ENCODE measurements at places on chromosomes 7 and 10.

DNA sequence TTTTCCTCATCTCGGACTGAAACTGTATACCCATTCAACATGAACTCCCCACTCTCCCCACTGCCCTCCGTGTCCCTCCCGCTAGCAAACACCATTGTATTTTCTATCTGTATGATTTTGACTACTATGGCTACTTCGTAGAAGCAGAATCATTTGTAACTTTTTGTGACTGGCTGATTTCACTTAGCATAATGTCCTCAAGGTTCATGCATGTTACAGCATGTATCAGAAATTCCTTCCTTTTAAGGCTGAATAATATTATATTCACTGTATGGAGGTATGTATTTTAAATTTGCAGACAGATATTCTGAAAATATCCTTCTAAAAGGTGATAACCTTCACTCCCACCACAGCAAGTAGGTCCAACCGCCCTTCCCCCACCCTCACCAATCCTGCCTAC lies 42.9 kb upstream of the MMD2 start:
- DNase-seq = no peak

DNA sequence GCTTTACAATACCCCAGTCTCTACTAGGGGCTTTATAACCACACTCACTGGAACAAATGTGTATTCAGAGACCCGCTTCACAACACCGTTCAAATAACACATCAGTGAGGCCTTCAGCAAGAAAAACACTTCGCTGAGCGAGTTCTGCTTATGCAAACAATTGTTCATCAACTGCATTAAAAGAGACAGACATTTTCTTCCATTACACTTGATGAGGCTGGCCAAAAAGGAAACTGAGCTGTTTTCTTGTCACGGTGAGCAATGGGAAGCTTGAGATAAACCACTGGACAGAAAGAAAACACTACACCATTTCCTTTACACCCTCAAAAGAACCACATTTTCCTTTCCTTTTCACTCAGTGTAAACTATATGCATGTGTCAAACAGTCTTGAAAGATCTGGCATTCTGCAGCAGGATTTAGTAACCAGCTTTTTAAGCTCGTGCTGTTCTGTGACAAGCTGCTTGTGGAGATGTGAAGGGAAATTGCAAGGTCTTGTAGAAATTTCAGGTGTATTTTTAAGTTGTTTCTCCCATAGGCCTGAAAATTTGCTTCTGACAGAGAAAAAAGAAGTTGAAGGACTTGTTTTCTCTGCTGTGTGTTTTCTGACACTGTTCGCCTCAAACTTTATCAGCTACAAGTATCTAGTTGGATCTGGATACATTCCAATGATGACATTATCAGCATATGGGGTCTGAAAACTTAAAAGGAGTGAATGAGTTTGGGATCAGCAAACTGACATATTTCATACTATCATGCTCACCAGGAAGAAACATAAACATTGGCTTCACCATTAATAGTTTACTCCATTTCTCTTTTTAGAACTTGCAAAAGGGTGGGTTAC lies 693.1 kb downstream of the PARD3 start:
- DNase-seq = peak; percentile 32

DNA sequence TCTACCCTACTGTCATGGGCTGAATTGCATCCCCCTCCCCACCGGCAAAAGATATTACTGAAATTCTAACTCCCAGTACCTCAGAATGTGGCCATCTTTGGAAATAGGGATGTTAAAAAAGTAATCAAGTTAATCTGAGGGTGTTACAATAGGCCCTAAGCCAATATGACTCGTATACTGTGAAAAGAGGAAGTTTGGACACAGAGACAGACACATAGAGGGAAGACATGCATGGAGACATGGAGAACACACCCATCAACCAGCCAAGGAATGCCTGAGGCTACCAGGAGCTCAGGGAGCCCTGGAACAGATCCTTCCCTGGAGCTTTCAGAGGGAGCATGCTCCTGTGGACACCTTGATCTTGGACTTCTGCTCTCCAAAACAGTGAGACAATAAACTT lies 138.2 kb upstream of the ADO start:
- no peak for DNase-seq

- DNase-seq = no peak
These were observed 18.5 kb downstream of the TMEM72 start for GRCh38 chr10:44929356-44930255.

DNA sequence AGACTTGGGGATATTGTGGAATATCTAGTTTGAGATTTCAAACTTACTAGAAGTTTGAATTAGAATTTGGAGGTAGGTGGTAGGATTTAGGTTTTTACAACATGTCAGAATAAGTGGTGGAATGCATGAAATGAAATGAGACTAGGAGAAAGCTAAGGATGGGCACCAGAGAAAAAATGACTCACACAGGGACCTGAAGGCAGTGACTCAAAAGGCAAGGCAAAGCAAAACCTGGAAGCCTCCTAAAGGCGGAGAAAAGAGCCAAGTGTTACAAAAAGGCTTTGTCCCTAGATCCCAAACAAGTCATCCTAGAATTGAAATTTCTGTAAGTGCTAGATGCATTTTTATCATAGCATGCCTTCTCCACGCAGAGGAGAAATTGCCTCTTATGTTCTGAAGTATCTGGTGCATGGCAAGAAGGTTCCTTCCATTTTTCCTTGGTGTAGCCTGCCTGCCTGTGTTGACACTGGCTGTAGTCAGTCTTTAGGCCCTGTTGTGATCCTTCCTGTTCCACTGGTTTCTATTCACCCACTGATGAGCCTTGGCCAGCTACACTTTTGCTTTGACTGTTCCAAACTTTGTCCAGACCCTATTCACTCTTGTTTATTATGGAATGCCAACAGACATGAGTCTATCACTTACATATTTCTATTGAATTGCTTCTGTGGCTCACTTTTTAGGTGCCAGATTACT lies 109.3 kb downstream of the ETV1 start:
- DNase-seq = peak; percentile 61

DNA sequence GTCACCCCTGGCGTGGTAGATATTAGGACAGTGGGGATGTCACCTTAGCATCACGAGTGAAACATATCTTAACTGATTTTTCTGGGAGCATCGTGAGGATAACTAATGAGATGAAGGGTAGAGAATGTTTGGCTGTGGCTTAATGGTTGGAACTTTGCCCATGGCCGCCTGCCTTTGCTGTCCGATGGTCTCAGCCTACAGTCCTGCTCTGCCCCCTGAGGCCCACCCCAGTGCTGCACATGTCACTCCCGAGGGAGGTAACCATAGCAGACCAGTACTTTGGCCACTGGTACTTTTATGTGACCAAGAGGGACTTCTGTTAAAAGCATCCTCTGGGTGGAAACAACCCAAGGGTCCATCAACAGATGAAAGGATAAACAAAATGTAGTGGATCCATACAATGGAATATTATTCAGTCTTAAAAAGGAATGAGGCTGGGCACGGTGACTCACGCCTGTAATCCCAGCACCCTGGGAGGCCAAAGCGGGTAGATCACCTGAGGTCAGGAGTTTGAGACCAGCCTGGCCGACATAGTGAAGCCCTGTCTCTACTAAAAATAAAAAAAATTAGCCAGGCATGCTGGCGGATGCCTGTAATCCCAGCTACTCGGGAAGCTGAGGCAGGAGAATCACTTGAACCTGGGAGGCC lies 58.4 kb downstream of the TACR2 start:
- no peak for DNase-seq

- no peak for DNase-seq
These were observed 52.0 kb downstream of the ZRANB1 start for GRCh38 chr10:124993736-124994451.

DNA sequence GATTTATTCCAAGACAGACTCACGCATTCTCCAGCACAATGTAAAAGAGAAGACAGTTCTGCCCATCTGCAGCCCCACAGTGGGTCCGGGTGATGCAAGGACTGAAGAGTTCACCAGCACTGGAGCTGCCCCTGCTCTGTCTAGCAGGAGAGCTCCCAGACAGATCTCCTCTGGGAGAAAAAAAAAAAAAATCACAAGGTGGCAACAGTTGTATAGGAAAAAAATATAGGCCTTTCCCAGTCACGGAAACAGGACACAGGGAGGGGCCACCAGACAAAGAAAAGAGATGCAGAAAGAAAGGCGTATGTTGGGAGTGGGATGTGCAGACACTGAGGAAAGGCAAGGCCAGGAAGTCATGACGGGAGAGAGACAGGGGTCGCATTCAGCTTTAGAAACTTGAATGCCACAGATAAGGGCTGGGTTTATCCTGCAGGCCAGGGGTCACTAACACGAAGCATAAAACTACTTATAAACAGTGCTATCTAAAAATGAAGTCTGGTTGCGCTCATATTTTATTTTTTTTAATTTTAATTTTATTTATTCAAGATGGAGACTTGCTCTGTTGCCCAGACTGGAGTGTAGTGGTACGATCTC lies 54.1 kb downstream of the FAM171A1 start:
- no peak for DNase-seq
